ENCODE measurements at places on chromosomes 5 and 9. TPM values are rescaled to one million over a fixed set of nuclear protein-coding genes. Genes with fewer than 3 reads are reported as not detected.

The DMGDH gene
- 2.7 TPM for total RNA-seq

The SCGB3A2 gene
- not detected for total RNA-seq

- no peak for DNase-seq
Measured at GRCh38 chr5:95923918-95924544, 37.6 kb downstream of the ELL2 start.

DNA sequence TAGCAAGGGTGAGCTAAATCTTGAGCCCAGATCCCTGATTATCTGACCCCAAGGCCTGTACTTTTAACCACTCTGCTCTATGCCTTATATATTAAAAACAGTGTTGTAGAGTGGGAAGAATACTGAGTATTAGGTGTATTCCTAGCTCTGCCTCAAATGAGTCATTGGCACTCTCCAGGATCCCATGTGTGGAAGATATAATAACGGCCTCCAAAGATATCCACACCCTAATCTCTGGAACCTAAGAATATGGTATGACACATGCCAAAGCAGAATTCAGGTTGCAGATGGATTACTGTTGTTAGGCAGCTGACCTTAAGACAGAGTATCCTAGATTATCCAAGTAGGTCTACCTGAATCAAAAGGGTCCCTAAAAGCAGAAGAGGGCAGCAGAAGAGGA lies 110.8 kb downstream of the ADRB2 start:
- DNase-seq, result no peak

GRCh38 chr9:124279531-124280175 lies 21.9 kb downstream of the NEK6 start:
- no peak for DNase-seq

- no peak for DNase-seq
Measured at GRCh38 chr9:8362250-8362649, 562.7 kb upstream of the DMAC1 start.

GRCh38 chr9:104981543-104982129 lies 53.7 kb upstream of the ABCA1 start:
- DNase-seq, result no peak

DNA sequence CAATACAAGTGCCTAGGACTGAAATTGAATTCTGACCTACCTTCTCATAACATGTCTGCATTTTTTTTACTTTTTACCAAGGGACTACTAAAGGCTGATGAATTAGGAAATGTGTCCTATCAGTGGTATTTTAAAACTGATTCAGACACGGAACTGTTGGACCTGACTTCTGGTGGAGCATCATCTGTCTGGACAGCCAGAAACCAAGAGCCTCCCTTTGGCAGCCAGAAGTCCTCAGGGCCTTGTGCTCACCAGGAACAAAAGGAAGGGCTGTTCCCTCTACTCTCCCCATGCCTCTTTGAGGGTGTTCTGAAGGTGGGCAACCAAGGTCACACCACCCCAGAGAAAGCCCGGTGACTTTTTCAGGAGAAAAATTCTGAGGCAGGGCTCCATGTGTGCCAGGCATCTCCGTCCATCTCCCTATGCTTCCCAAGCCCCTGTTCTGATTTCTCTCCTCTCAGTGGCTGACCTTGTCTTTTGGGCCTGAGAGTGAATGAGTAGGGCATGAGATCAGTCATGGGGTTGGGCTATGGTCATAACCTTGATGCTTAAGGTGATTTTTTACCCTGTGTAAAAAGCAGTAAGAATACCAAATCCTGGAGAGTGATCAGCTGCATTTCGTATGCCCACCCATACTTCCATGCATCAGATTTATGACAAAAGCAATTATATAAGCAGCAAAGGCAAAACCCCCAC lies 143.7 kb downstream of the SCAMP1 start:
- no peak for DNase-seq

GRCh38 chr5:61587125-61587524 lies 255.1 kb downstream of the ZSWIM6 start:
- no peak for DNase-seq

DNA sequence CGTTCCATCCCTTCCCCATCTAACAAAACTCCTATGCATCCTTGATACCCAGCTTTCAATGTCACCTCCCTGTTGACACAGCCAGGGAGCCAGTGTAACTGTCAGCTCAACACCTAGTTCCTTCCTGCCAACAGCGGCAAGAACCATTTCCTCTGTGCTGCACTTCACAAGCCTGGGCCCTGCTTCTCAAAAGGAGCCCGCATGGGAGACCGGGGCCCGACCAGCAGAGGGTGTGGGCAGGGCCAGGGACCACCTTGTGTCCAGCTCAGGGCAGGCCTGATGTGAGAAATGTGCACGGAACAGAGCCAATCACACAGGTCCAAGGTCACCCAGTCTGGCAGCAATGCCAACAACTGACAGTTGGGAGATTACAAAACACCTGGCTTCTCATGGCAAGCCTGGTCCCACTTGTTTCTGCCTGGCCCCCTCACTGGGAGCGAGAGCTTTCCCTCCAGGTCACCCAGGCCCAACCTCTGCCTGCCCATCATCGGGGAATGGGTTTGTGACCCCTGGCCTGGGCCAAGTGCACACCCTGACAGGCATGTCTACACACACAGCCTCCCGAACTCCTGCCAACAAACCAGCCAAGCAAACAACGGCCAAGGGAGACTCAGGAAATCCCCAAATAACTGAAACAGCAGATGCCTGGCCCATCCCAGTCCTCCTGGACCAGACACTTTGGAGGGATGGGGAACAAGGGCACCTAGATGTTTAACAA lies 3.1 kb downstream of the RNF44 start:
- DNase-seq, result peak; percentile 48

DNA sequence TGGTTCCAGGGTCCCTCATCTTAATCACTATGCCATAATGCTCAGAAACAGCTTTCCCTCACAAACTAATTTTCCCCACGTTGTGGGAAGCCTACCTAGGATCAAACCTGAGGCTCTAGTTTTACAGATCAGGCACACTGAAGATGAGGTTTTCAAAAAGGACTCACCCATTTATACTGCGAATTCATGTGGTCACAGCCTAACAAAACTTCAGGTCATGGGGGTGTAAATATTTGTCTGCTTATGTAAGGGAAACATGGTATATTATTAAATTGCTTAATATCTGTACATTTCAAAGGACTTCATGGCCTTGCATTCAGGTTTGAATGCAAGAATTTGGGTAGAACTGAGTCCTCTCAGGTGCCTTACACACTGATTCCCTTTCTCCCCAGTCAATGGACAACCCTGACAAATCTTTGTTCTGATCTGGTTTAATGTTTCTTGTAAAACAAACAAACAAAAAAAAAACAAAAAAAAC lies 12.1 kb downstream of the ZFAND5 start:
- no peak for DNase-seq

DNA sequence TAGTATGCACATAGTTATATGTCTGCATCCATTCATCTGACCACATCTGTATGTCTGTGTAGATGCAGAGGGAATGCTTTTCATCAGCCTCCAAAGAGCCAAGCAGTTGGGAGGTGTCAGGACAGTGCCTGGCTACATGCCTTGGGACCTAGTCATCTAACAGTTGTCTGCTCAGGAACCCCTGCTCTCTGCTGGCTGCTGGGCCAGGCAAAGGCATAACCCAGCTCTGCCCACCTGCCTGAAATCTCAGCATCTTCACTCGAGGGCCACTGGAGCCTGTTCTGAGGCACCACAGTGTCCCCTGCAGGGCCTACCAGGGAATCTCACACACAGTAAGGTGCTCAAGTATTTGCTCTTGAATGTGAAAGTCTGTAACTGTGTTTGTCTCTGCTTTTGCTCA lies 3.7 kb downstream of the C9orf50 start:
- DNase-seq, result no peak

DNA sequence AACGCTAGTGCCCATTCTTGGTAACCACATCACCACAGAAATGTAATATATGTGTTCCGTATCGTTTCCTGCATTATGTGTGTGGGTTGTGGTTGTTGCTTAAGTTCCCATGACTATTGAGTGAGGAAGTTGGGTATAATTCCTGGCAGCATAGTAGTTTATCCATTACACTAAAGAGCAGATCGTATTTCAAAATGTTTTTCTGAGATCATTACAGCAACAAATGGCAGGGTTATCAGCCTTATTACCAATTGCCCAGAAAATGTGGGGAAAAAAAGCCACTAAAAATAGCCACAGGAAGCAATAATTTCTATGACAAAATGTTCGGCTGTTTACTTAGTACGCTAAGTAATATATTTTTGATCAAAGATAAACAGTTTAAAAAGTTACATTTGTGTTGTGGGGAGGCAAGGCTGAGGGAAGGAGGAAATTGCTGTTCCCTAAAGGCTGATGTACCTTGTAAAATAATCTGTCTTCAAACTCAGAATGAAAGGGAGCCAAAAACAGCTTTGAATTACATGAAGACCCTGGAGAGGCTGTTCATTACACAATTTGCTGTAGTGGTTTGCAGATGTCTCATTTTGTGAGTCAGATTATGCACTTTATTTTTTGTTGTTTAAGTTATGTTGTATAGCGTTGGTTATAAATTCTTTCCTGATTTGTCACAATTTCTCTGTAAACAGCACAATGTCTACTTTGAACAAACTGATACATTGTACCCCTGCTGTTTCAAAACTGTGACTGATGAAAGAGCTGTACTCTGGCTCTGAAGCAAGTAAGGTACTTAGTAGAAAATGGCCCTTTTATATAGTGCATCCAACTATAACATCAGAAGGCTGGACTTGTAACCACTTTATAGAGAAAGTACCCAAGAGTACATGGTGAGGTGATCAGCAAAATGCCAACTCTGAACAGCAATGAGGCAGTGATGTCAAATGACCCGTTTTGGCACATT lies 1028.5 kb downstream of the NR2F1-AS1 start:
- DNase-seq, result no peak

GRCh38 chr9:100057624-100058023 lies 41.2 kb downstream of the ERP44 start:
- DNase-seq, result no peak

- no peak for DNase-seq
Measured at GRCh38 chr5:1125030-1125357, 13.1 kb upstream of the SLC12A7 start.

Measured in activated naive CD4-positive, alpha-beta T cell treated with anti-CD3 and anti-CD28 coated beads, Interleukin-2, amount 50 U/mL, for 72 hours (primary cell).